Psoas muscle (tissue), 8 donors: ENCODE measurements at places on chromosomes 5 and 9. TPM values are rescaled to one million over a fixed set of nuclear protein-coding genes. Genes with fewer than 3 reads are reported as not detected.

Gene PHYHD1
- total RNA-seq = 32.9 TPM

DNA sequence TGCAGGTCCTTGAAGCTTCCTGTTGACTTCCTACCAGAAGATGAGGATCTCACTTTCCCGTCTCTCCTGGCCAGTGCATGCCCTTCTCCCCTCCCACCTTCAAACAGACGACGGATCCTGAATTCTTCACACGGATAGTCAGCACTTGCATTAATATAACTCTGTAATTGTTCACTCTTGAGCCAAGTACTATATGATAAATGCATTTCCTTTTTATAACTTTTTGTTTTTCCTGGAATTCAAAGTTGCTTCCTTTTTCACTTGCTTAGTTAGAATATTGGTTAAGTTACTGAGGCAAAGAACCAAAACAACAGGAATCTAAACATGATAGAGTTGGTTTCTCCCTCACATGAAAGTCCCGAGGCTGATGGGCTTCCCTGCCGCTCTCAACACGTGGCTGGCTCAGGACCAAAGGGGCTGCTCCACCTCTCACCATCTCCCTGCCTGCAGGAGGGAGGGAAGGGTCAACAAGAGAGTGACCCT lies 20.2 kb upstream of the EGFL7 start:
- peak; percentile 14 for DNase-seq

GRCh38 chr5:41893074-41893851 lies 10.9 kb upstream of the RIMOC1 start:
- DNase-seq = no peak

DNA sequence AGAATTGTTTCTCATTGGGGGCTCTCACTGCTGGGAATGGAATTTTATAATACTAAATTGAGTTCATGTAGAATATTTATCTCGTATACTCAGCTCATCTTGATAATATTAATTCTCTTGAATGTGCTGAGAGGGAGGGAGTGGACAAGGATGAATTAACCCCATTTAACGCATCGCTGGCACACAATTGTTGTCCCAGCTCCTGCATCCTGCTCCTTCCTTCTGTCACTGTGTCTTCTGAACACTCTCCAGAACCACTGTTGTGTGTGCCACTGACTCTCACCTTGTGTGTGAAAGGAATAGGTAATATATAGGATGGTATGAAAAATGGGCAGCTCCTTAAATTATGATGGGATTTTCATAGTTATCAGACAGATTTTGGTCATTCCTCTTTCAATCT lies 267.3 kb downstream of the MTRR start:
- DNase-seq = no peak

DNA sequence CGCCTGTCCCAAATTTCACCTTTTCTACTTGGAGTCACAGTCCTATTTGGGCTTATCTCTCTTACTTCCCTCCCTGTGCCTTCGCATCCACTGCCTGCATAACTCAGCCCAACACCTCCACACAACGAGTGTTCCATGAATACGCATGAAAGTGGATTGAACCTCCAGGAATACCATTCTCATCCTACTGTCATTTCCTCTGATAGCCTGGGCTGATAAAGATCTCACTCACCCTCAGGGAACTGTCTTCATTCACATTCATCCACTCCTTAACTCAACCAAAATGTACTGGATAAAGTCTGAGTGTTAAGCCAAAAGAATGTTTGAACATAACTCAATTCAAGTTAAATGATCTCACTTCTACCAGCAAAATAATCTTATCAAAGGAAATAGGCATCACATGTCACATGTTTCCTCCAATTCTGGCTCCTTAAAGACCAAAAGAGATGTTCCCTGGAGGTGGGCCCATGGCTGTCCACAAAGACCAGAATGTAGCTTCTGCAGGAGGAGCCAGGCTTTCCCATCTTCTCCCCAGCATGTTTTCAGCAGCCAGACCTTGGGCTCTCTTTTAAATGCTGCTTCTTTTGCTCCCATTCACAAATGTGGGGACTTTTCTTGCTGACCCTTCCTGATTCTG lies 28.4 kb upstream of the TRIO start:
- no peak for DNase-seq
